T-helper 9 cell (primary cell): ENCODE measurements at places on chromosomes 5 and 9.

DNA sequence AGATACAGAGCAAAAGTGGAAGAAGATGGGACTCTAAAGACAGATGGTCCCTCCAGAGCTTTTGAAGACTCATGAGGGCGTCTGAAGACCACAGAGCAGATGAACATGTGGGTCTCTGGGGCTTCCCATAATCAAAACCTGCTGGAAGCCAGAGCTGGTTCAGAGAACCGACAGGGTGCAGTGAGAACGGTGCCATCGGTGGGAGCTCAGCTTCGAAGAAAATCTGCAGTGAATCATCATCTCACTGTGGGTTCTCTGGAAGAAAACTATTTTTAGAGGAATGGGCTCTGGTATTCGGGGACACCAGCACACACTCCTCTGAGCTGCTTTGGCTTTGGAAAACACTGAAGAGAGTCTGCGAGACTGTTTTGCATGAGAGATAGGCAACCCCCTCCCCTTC lies 222.4 kb upstream of the PANK3 start:
- no peak for DNase-seq

DNA sequence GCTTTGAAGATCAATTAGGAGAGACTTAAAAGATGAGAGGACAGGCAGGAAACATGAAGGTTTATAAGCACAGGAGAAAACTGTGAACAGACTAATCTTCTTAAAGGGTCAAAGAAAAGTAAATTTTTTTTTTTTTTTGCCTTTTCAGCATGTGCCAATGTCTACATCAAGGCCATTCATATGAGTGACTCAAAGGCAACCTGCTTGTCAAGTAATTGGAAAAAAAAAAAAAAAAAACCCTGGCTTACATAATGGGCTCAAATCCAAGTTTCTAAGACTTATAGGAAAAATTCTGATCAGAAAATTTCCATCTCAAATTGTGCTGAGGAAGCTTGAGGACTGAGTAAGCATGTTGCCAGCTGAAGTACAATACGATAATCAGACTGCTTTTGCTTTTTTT lies 15.9 kb downstream of the PPP2R2B start:
- no peak for DNase-seq

GRCh38 chr5:168128557-168128956 lies 162.9 kb upstream of the WWC1 start:
- no peak for DNase-seq

GRCh38 chr5:158464383-158464782 lies 605.4 kb upstream of the CLINT1 start:
- no peak for DNase-seq

- DNase-seq = no peak
Measured at GRCh38 chr5:77725616-77726015, 50.5 kb downstream of the TBCA start.

DNA sequence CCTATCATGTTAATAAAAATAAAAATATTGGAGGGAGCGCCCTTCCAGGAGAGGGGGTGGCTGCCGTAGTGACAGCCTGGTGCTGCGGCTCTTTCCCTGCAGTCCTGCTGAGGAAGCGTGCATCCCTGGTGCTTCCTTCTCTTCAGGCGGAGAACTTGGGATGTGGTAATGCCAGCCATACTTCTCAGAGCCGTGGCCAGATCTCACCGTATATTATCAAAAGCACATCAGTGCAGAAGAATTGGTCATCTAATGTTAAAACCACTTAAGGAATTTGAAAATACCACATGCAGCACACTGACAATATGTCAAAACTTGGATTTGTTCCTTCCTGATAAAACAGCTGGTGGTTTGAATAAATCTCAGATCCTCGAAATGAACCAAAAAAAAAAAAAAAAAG lies 17.7 kb downstream of the C9orf40 start:
- DNase-seq = no peak

DNA sequence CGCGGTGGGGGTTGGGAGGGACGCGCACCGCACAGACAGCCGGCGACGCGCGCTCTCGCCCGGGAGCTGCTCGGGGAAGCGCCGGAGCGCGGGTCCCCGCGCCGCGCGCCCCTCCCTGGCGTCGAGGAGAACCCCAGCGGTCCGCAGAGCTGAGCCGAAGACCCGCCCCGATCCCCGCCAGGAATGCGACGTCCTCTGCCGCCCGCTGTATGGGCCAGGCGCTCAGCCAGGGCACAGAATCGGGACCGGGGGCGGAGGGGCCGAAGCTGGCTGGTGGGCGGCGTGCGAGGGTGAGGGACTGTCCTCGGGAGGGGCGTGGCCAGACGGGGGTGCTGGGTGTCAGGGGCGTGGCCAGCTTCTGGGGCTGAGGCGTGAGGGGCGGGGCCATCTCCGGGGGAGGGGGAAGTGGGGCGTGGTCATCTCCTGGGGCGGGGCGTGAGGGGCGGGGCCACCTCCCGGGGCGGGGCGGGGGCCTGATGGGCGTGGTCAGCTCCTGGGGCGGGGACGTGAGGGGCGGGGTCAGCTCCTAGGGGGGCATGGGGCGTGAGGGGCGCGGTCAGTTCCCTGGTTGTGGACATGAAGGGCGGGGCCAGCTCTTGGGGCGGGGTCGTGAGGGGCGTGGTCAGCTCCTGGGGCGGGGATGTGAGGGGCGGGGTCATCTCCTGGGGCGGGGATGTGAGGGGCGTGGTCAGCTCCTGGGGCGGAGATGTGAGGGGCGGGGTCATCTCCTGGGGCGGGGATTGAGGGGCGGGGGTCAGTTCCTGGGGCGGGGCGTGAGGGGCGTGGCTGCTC lies 965 bp downstream of the PTGDS start:
- peak; percentile 80 for DNase-seq

DNA sequence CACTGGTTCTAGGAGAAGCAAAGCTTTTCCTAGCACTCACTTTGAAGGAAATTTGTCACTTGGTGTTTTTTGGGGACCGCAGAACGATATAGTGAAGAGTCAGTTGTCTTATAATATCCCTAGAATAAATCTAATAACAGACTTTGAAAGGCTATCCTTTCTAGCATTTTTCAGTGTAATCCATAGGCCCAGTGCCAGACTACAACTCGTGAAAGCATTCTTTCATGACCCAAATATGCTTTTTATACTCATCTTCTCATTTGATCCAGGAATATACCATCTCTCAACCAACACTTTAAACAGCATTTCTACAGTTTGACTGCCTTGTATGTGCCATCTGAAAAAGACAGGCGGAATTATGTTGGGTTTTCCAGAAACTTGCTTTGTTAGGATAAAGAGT lies 104.0 kb downstream of the ERCC6L2 start:
- DNase-seq = no peak

- no peak for DNase-seq
Measured at GRCh38 chr5:55821731-55822512, 29.2 kb upstream of the IL31RA start.

DNA sequence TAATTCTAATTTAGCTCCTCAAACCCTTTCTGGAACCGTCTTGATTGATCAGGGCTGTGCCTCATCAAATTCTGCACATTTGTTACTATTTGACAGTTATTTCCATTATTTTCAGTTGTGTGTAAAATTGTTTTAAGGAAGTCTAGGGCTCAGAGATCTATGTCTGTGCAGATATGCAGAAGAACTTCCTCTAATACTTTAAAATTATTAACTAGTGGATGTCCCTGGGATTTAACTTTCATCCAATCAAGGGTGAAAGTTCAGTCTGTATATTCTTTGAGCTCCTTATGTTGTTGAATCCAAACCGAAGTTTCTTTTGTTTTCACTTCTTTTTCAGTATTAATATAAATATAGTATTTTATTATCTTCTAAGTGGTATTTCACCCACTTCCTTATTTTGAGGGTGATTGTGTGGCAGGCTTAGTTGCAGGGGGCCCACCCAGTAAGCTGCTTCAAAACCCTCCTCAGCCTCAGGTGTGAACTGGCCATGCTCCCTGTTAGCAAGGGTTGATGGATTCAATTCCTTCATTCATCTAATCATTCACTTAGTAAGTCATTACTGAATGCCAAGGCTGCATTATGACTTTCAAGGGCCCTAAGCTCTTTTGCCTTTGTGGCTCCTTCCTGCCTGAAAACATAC lies 2.1 kb upstream of the CAMLG start:
- DNase-seq = no peak

DNA sequence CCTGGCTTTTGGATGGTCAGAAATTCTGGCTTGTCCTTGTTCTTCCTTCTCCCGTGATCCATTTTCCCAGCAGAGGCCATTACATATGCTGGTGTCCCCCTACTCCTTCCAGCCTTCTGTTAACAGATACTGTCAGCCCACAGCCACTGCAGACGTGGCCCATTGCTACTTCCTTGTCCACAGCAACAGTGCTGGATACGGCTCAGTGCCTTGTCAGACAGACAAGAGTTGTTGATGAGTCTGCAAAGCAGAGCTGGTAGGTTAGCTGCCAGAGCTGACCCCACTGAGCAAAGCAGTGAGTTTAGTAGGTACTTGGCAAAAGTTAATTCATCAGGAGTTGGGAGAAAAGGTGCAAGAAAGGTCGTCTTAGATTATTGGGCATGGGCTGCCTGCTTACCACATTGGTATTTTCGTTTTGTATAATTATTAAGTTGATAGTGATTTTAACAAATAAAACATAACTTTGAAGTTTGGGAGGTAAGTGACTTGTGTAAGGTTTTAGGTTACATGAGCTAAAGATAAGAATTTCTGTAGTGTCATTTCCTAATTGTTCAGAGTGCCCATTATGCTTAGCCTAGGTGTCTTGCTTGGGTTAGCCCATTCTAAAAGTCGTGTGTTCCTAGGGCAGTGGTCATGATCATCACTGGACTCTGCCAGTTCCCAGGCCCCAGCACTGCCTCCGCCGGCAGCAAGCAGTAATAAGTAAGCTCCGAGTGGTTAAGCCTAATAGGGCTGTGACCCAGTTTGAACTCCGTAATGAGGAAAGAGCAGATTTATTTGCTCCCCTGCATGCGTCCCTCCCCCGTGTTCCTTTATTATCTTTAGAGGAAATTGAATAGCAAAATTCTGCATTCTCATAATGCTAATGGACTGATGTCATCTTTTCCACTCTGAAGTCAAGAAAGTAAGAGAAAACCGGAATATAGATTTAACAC lies 292.0 kb downstream of the FANCC start:
- no peak for DNase-seq

GRCh38 chr9:137650259-137650658 lies 31.5 kb downstream of the EHMT1 start:
- DNase-seq = no peak

- no peak for DNase-seq
Measured at GRCh38 chr9:107982001-107982400, 492.4 kb upstream of the KLF4 start.

- no peak for DNase-seq
Measured at GRCh38 chr9:93621922-93622321, 45.5 kb downstream of the PHF2 start.

GRCh38 chr5:35393901-35394300 lies 163.6 kb upstream of the PRLR start:
- no peak for DNase-seq

GRCh38 chr9:106958955-106959657 lies 96.1 kb downstream of the ZNF462 start:
- no peak for DNase-seq

GRCh38 chr9:120151806-120152205 lies 428.2 kb downstream of the CDK5RAP2 start:
- no peak for DNase-seq

DNA sequence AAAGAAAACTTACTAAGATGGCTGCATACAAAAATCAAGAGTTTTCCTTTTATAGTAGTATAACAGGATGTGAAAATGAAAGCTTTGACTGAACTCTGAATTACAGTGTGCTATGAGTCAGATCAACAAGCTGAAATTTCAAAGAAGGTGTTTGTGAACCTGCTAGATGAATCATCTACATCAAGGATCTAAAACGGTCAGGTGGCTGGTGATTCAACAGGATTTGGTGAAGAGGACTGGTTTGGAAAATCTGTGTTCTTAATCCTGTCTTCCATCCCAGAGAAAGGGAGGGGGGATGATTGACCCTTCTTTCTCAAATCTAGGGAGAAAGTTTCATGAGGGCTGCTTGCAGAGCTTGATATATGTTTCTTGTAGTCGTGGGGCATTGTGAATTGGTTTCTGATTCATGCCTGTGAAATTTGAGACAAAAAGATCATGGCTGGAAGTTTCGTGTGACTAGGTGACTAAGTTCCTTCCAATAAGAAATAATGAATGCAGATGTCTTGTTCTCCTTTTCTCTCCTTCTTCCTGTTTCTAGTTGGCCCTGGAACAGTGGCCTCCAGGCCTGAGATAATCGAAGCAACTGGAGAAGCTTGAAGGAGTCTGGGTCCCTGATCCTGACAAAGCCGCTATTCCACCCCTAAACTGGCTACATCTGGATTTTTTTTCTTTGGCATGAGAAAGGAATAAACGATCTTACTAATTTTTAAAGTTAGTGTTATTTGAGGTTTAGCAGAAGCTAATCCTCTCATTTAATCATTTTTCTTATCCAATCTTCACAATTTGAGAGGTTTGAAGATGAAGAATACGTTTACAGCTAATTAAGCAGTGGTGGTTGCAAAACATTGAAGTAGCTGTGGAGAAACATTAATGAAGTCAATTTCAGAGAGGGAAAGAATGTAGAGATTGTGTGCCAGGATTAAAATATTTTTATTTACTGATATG lies 67.2 kb downstream of the MRPS30 start:
- no peak for DNase-seq

GRCh38 chr9:124356745-124357390 lies 58.4 kb downstream of the PSMB7 start:
- DNase-seq = no peak

DNA sequence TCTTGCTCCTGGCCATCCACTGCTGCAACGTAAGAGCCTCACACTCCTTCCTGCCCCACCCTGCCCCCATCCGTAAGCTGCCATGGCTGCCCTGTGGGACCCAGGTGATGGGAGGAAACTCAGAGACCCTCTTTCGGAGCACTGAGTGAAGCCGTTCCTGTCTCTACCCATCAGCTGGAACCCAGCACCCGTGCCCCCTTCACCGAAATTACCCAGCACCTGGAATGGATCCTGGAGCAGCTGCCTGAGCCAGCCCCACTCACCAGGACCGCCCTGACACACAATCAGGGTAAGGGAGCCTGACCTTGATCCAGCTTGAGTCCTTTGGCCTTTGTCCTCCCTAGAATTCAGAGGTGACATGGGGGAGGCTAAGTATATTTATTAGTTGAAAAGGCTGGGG lies 3.2 kb downstream of the TESK1 start:
- no peak for DNase-seq

DNA sequence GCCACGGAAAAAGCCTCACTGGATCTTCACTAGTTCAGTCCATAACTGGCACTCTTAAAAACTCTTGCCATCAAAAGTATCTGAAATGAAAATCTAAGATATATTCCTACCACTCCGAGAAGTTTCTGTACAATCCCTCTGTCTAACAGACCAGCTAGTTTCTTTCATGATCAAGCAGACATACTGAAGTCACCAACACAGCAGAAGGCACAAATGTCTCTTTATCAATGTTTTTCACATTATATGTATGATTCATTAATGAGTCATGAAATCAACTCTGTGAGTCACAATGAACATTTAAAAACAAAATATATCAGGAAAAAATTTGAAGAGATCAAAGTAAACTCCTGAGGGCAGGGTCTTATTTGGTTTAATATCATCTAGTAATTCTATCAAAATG lies 50.8 kb downstream of the F2R start:
- no peak for DNase-seq

DNA sequence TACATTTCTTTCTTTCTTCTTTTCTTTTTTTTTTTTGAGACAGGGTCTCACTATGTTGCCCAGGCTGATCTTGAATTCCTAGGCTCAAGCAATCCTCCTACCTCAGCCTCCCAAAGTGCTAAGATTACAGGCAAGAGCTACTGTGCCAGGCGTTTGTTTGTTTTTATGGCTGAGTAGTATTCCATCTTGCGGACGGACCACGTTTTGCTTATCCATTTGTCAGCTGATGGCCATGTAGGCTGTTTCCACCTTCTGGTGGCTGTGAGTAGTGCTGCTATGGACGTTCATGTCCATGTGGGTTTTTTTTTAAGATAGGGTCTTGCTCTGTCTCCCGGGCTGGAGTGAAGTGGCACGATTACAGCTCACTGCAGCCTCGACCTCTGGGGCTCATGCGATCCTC lies 2.5 kb downstream of the DOK3 start:
- DNase-seq = no peak
